Hepatic stellate cell (primary cell): ENCODE measurements at places on chromosomes 4 and X.

DNA sequence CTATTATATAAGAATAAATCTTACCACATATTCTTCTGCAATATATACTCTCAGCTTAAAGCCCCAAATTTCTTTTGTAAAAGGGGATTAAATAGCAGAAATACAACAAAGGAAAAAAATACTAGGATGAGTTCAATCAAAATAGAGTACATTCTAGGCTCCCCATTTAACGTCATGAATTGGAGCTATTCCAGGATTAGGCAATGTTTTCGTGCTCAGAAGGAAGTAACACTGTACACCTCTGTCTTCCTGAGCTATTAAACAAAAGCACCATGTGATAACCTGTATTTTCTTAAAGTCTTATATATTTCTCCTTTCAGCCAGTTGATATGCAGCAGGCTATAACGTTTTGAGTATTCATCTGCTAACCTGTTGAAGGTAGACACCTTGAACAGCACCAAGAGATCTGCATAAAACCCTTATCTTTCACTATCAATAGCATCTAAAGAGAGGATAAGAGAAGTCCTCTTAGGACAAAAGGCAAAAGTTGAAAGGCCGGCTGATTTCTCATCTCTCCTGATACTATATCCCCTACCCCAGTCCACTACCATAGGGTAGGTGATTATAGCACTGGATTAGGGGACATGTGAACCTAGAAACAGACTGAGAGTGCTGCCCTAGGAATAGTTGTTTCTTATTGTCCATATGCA is 31.5 kb downstream of the TEC start:
- no peak for DNase-seq

- peak; percentile 11 for DNase-seq
Observed at GRCh38 chrX:106481341-106481740, 130.4 kb upstream of the RADX start.

DNA sequence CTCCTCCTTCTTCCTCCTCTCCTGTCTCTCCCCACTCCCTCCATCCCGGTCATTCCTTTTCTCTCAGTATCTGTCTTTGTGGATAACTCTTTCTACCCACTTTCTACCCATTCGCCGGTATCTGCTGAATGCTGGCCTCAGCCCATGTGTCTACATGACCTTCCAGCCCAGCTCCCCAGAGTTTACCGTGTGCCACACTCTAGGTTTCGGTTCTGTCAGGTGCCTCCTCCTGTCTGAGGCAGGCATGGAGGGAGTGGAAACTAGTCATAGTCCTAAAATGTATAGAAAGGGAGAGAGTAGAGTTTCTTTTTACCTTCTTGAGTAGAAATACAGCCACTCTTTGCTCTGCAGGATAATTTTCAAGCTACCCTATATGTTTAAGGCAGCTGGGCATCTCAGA is 33.5 kb upstream of the SCRG1 start:
- no peak for DNase-seq

DNA sequence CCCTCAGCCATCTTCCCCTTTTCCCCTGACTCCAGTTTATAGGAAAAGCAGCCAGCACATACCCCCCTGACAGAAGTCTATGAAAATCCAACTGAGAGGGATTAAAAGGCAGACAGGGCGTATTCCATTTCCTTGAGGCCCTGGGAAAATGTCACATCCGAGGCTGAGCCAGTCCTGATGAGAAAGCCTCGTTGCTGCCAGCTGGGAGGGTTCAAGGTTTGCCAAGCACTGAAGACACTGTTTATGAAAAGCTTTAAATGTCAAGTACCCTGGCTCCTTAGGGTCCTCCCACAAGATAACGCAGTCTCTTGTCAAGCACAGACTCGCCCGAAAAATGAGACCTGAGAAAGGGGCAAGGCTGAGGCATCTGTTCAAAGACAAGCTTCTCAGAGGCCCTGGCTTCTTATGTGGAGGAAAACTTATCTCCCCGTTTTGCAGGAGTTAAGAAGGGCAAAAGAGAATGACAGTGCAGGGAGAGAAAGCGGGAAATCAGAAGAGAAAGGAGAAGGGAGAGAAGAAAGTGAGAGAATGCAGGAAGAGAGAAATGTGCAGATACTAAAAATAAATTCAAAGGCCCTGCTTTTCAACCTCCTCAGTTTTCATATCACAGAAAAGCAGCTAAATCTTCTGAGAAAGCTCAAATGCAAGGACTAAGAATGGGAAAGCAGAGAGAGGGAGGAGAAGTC is 44.7 kb downstream of the SCD5 start:
- DNase-seq: no peak

GRCh38 chrX:28085653-28086052 is 104.4 kb upstream of the DCAF8L1 start:
- no peak for DNase-seq

DNA sequence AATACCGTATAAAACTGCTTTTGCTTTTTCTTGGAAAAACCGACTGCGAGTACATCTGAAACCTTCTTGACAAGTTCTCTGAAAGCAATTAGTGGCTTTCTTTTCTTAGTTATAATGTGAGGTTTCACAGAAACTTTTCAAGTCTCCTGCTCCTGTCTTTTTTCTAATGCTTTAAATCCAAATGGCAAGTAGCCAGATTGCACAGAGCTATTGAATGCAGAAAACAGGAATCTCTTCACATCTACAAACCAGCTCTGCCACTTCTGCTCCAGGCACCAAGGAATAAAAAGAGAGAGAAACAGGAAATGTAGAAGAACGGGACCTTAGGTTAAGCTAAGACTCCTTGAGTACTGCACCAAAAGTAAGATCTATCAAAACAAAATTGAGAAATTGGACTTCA is 267.3 kb upstream of the TET2 start:
- no peak for DNase-seq

- DNase-seq: peak; percentile 48
Observed at GRCh38 chr4:153318696-153319320, 25.7 kb upstream of the MND1 start.
